ENCODE measurements at places on chromosomes 2 and 18.
A peak's percentile ranks its signal among the peaks of the same experiment; 100 is the strongest.

GRCh38 chr2:152385650-152386049, 50.7 kb downstream of the FMNL2 start:
- no peak for DNase-seq

- DNase-seq: no peak
Observed at GRCh38 chr2:226703514-226703913, 96.1 kb downstream of the IRS1 start.

DNA sequence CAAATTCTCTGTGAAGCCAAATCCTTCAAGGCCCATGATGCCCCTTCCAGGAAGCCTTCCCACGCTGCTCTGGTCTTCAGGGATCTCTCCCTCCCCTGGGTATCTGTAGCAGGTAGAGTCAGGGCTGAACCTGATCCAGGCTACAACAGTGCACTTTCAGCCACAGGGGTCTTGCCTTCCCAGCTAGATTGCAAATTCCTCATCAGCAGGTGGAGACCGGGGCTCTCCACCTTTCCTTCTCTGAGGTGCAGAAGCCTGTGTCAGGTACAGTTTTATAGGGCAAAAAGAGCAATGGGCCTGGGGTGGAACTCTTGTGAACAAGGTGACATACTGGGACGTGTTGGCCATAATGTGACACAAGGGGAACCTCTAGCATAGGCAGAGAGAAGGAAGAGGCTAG, 312.9 kb downstream of the MYCN start:
- no peak for DNase-seq

- no peak for DNase-seq
Observed at GRCh38 chr2:224971214-224971613, 71.1 kb downstream of the DOCK10 start.

- DNase-seq: no peak
Observed at GRCh38 chr2:55759271-55759921, 65.8 kb upstream of the PNPT1 start.

DNA sequence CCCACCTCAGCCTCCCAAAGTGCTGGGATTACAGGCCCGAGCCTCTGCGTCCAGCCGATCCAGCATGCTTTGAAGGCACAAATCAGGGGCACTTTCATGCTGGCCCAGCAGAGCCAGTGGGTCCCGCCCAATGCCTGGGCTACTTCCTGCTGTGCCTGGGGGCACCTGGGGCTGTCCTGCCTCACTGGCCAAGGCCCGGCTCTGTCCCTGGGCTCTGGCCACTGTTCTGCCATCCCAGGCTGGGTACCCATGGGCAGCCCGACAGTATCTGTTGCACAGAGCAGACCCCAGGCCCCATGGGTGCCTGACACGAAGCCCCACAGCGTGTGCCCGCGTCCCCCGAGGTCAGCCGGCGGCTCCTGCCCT, 6.8 kb upstream of the GAL3ST2 start:
- no peak for DNase-seq

GRCh38 chr2:16739778-16740581, 74.3 kb upstream of the CYRIA start:
- no peak for DNase-seq

- DNase-seq: no peak
Observed at GRCh38 chr18:70892381-70892780, 603.5 kb downstream of the SOCS6 start.

- no peak for DNase-seq
Observed at GRCh38 chr2:237205043-237205541, 119.4 kb downstream of the COPS8 start.

GRCh38 chr2:74001781-74002504, 17.2 kb downstream of the TET3 start:
- no peak for DNase-seq

- no peak for DNase-seq
Observed at GRCh38 chr2:96913117-96913397, 43.2 kb upstream of the SEMA4C start.

DNA sequence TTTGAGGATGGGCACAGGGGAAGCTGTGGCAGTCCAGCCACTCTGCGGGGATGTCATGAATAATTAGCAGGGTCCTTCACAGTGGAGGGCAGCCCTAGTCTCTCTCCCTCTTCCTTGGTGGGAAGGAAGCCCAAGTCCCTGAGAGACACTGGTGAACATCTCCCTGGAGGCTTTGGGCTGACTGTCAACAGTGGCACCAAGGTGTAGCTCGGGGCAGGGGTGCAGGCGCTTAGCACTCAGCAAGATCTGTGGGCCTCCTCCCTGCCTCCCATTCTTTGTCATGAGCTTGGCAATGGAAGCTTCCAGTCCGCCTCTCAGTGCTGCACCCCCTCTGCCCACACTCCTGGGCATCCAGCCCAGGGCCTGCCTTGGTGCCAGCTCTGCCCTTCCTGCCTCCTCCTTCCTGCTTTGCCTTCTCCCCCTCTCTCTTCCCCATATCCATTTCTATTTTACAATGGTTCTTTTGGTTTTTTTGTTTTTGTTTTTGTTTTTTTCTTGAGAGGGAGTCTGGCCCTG, 59.4 kb downstream of the STEAP3 start:
- DNase-seq: no peak

GRCh38 chr18:399631-400135, 100.8 kb downstream of the COLEC12 start:
- no peak for DNase-seq

DNA sequence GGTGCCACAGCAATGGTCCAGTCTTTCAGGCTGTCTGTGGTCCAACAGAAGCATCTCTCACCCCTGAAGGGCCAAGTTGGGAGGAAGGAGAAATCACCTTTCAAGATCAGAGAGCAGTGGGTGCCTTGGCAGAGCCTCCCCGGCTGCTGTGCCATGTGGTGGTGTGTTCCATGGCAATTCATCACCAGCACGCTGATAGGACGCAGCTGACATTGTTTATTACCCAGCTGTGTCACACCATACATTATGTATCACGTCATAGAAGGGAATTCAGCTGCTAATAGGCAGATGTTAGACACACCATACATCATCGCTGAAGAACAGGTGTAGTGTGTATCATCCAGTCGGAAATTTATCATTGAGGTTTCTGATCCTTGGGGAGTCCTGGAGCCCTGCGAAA, 29.6 kb upstream of the RPL31 start:
- no peak for DNase-seq

DNA sequence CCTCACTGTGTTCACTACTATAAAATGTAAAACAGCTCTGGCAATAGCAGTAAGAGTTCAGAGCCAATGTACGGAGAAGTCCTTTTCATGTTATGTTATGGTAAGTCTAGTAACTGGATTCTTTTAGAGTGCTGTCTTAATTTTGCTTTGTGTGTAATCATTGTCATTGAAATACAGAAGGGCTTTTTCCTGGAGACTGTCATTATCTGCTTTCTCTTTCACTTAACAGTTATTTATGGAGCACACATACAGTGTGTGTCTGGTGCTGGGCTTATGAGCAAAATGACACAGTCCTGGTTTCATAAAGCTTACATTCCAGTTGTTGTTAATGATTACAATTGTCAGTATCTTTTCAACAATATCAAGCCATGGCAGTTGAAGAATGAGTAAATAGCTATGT, 95.5 kb downstream of the CCDC102B start:
- DNase-seq: no peak

GRCh38 chr2:38658613-38659012, 7.3 kb upstream of the GALM start:
- DNase-seq: no peak

- DNase-seq: no peak
Observed at GRCh38 chr2:37230581-37230980, 815 bp downstream of the CEBPZ start.

GRCh38 chr2:174963437-174964400, 41.5 kb downstream of the CHN1 start:
- DNase-seq: no peak

- DNase-seq: no peak
Observed at GRCh38 chr2:69583321-69583833, 60.2 kb downstream of the AAK1 start.

DNA sequence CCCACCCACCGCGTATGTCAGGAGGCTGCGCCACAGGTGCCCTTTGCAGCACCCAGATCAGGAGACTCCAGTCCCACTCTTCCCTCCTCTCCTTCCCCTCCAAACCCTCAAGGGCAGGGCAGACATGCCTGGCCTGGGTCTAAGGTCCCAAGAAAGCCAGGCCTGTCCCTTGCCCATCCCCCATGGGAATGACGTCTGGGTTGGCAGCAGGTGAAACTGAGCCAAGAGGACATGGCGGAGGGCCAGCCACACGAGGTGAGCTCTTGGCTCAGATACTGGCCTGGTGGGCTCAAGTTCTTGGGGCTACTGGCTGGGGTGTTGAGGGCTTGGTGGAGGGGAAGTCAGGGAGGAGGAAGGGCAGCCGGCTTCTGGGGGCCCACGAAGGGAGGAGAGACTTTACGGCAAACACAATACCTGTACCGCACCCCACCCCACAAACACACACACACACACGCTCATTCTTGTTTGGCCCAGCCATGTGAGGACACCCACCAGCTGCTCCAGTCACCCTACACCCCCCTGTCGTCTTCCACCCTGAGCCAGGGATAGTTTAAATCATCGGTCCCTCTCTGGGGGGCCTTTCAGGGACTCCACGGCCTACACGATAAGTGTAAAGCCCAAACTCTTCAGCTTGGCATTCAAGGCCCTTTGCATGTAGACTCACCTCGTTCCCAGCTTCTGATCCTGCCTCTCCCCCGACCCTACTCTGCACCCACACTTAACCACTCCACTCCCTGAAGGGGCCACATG, 24.1 kb upstream of the TNS1 start:
- no peak for DNase-seq

DNA sequence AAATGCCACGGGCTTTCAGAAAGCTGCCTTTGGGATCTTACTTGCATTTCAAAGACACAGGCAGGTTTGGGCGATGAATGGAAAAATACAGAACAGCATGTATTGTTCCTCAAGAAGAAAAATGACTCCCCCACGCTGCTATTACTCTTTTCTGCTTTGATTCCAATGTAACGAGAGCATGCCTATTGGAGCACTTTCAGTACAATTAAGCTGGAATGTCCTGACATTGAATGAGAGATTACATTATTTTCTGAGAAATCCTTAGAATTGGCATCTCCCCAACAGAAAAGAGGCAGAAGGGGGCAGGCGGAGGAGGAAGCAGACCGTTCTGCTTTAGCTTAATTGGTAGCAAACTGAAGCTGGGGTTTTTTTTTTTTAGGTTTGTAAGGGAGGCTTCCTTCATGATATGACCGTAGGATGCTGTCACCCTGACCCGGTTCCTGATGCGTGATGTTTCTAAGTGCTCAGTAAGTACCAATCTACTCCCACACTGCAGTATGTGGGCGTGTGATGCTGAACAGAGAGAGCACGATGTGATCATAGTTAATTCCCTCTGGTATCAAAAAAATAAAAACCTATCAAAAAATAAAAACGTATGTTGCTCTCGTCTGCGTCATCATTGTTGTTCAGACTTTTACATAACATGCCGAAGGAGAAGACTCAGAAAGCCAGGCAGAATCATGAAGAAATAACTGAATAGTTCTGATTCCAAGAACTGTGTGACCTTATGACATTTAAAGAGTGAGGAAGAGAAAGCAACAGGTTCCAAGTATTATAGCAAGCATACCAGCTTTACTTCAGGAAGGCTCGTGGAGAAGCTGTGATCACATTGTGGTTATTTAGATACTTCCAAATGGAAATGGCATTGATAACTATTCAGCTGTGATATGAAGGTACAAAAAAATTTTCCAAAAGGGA, 40.5 kb downstream of the LONRF2 start:
- DNase-seq: no peak

DNA sequence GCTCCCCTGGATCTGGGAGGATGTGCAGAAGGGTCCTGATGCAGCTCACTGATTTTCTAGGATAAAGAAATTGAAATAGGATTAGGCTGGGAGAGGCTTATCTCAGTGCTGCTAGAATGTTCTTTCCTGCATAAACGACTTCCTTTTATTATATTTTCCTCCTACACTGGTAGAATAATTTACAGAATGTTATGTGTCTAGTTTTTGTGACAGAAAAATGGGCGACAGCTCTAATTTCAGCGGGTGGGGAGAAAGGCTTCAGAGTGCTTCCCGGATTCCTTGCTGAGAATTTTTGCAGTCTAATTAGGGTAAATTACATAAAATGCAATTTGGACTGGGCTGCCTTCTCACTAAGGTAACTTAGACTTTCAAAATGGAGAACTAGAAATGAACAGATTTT, 66.2 kb downstream of the SKA1 start:
- no peak for DNase-seq

- DNase-seq: no peak
Observed at GRCh38 chr2:40230707-40231432, 221.0 kb downstream of the SLC8A1 start.

DNA sequence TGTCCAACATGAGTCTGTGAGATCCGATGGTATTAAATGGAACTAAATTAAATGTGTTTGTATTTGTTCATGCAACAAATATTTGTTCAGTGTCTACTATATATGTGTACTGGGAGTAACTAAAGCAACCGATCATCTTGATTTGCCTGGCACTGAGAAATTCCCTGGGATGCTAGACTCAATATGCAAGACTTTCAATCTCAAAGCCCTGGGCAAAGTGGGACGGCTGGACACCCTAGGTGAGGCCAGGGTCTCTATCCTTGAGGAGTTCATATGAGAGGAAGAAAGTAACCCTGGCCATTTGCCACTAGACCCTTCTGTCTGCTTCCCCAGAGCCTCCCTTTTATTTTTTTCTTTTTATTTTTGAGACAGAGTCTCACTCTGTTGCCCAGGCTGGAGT, 44.0 kb upstream of the HPCAL1 start:
- no peak for DNase-seq

GRCh38 chr2:20661421-20662307, 5.3 kb upstream of the GDF7 start:
- DNase-seq: peak; percentile 59

- DNase-seq: no peak
Observed at GRCh38 chr2:241649404-241649803, 11.9 kb downstream of the ATG4B start.

DNA sequence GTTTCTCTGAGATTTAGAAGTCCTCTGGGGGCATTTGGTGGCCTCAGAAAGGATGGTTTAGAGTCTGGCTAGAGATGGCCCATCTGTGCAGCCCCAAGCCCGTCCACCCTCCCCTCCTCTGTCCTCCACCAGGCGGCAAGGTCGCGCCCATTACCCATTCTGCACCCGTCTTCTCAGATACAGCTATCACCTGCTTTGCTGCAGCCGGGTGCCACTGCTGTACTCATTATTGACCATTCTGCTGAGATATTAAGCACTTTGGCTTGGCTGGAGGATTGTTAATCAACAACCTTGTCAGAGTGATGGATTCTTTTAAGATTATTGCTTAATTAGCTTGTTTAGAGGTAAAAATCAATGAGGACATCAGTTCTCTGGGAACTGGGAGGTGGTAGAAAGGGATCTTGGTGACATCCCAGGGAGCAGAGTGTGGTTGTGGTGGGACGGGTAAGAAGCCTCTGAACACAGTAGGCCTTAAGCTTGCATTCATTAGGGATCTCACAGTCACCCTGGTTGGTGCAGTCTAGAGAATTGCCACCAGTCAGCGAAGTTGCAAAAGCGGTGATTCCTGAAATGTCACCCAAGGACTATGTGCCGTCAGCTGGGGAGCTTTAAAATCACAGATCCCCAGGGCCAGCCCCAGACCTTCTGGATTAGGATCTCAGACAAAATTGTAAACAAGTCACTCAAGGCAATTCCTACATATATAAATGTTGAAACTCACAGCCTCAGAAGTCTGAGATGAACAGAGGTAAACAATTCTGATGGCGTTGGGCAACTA, 90.9 kb downstream of the CAPN13 start:
- DNase-seq: no peak

- DNase-seq: no peak
Observed at GRCh38 chr2:217657252-217657651, 345.5 kb downstream of the TNS1 start.

Measured in stimulated activated CD4-positive, alpha-beta T cell treated with anti-CD3 and anti-CD28 coated beads, Interleukin-4, amount 100 ng/mL, for 4 hours (primary cell).